ENCODE measurements at places on chromosomes 16 and 17.

DNA sequence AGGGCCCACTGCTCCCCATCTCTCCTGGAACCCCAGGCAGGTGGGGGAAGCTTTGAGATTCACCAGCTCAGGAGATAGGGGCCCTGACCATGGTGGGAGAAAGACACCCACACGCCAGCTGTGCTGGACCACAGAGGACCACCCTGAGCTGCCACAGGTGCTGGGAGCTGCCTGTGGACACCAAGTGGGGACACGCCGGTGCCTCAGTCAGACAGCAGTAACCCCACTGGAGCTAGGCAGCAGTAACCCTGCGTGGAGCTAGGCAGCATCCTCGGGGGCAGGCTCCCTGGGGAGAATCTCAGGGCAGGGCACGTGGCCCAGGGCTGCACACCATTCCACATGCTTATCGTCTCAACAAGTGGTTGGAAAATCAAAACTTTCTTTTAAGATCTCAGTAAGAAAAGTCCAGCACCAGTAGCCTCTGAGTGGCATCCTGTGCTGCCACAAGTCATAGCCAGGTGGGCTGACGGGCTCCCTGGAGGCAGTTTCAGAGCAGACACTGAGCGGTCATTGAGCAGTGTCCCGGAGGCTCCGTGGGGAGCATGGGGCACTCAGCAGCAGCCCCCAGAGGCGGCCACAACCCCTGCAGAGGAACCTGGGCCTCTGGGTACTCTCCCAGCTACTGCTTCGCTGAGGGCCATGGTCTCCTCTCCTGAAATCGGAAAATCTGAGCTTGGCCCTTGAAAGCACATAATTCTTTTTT lies 8.0 kb upstream of the HEXD start:
- no peak for DNase-seq

DNA sequence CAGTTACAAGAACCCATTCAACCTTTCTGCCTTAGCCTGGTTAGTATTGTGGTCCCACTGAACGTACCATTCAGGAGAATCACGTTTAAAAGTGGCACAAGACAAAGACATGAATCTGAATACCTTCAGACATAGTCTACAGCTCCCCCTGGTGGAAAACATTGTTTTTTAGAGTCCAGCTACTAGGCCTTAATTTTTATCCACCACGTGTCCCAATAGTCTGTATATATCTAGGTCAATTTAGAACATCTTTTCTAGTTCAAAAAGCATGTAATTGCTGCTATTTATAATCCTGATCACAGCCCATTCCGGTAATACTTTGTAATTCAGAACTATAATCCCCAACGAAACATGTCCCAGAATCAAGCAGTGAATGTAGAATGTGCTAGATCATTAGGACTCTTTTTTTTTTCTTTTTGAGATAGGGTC lies 13.7 kb upstream of the GUCY2D start:
- DNase-seq, result peak; percentile 89

- no peak for DNase-seq
Measured at GRCh38 chr16:50992350-50993032, 158.6 kb downstream of the SALL1 start.

DNA sequence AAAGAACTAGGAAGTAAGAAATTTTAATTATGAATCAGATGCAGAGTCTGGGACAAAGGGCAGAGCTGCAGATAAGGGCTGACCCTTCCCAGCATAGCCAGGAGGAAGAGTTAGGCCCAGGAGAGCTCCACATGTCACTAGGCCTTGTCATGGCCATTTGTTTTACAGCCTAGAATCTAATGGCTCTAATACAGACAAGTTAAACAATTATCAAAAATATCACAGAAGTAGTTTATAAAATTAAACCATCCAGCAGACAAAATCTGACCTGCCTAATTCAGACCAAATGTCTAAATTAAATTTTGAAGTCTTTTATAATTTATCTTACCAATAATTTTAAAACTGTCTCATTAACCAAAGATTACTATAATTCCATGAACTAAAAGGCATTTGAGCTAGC lies 1369.5 kb downstream of the CDH11 start:
- DNase-seq, result no peak

DNA sequence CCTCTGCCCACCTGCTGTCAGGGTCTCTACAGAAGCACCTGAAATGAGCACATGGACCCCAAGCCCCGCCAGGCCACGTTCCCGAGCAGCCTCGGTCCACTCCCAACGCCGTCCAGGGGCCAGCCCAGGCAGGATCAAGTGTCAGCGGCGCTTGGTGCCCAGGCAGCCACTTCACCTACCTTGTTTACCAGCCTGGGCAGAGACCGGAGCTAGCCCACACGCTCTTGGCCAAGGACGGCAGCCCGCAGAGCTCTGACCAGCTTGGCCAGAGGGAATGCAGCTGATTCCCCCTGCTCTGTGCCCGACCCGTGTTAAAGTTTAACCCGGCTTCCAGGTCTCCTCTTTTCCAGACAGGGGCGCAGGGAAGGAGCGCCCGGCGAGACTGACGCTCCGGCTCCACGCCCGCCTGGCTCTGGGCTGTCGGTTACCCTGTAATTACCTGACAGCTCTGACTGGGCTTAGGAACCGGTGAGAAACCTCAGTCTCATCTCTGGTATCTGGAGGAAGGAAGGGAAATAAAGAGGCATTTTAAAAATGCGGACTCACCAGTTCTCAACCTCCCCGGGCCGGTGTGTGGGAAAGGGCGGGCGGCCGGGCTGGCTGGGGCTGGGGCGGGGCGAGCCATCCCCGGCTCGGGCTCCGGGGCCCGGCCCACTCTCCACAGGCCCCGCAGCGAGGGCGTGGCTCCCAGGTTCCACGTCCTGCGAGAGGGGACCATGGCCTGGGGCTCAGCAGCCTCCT lies 4.6 kb downstream of the KIFC3 start:
- DNase-seq, result no peak

GRCh38 chr16:54296543-54296942 lies 10.0 kb upstream of the IRX3 start:
- no peak for DNase-seq

DNA sequence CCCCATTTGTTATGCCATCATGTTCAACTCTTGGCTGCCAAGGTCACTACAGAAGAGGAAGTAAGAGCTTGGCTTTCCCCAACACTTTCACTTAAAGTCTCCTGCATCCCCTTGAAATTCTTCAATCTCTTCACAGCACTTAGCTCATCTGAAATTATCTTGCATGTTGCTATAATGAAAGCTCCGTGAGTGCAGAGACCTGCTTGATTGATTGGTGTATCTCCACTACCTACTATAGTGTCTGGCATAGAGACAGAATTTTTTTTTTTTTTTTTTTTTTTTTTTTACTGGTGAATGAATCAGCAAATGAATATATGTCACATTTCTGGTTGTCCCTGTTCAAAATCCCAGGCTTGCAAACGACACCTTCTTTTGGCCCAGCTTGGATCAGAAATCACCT lies 1.9 kb upstream of the SDR42E1 start:
- no peak for DNase-seq

All from inflammatory macrophage treated with lipopolysaccharide for 4 hours (primary cell).